ENCODE measurements at places on chromosomes 1 and 21.

DNA sequence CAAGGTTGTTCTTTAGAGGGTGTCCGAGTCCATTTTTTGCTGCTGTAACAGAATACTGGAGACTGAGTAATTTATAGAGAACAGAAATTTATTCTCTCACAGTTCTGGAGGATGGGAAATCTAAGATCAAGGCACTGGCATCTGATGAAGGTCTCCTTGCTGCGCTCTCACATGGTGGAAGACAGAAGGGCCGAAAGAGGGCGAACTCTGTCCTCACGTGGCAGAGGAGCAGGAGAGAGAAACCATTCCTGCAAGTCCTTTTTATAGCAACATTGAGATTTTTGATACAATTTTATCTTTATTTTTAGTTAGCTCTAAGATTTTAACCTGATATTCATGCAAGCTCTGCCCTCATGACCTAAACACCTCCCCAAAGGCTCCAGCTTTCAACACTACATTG is 48.3 kb downstream of the ATG4C start:
- no peak for DNase-seq

DNA sequence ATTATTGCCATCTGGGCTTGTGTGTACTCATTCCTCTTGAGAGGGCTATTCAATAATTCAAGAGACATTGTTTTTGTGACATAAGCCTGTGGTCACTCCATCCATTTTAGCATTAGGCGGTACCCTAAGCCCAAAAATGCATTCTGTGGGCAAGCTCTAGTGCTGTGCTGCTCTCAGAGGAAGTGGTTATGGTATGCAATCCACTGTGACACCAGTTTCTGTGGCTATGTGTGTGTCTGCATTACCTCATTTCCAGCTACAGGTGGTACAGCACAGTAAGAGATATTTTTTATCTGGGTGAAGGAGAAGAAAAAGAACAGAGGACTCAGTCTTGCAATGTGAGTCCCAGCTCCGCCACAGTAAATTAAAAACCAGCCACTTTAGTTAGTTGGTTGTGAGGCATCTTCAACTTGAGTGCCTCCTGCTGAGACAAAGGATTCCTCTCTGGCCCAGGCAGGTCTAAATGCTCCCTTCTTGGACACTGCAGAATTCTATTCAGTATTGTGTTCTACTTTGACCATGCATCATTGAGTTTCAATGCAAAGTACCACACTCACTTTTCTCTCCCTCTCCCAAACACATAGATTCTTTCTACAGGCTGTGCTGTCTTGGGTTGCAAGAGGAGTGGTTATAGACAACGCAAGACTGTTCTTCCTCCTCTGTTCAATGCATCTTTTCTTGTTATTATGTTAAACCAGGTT is 777.8 kb upstream of the BRINP3 start:
- DNase-seq = no peak

- DNase-seq = no peak
Observed at GRCh38 chr1:22245726-22246125, 102.8 kb upstream of the WNT4 start.

- no peak for DNase-seq
Observed at GRCh38 chr1:31524186-31524901, 52.0 kb upstream of the TINAGL1 start.

- DNase-seq = no peak
Observed at GRCh38 chr1:1250786-1251284, 4.3 kb upstream of the C1QTNF12 start.

DNA sequence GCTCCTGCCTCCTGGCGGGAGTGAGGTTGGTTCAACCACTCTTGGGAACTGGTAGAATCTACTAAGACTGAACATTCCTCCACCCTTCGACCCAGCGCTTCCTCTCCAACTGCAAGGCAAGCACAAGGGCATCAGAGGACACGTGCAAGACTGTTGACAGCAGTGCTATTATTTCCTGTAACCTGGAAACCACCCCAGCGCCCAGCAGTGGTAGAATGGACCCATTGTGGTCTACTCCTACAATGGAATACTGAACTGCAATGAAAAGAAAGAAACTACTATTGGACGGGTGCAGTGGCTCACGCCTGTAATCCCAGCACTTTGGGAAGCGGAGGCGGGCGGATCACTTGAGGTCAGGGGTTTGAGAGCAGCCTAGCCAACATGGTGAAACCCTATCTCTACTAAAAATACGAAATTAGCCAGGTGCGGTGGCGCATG is 33.0 kb upstream of the TARDBP start:
- no peak for DNase-seq

DNA sequence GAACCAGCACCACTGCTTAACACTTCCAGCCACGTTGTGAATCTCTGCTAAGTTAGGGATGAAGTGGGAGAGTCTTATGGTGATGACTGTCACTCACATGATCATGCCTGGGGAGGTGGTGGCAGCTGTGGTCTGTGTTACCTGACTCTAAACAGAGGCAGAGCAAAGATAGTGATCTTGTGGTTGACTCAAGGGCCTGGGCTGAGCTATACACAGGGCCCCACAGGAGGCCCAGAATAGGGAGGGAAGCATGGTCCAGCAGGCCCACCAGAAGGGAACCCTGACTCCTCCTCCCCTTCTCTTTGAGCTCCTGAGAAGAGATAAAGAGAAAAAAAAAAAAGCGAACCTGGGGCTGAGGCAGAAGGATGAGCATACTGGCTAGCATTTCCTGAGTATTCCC is 55.0 kb downstream of the PLXNA2 start:
- DNase-seq = no peak

- no peak for DNase-seq
Observed at GRCh38 chr1:154190550-154190949, 1.4 kb downstream of the TPM3 start.

GRCh38 chr1:5911157-5911556 is 81.1 kb downstream of the NPHP4 start:
- no peak for DNase-seq

- no peak for DNase-seq
Observed at GRCh38 chr1:56258371-56258770, 321.0 kb downstream of the PLPP3 start.

- no peak for DNase-seq
Observed at GRCh38 chr1:90959352-90960206, 62.3 kb downstream of the ZNF644 start.

DNA sequence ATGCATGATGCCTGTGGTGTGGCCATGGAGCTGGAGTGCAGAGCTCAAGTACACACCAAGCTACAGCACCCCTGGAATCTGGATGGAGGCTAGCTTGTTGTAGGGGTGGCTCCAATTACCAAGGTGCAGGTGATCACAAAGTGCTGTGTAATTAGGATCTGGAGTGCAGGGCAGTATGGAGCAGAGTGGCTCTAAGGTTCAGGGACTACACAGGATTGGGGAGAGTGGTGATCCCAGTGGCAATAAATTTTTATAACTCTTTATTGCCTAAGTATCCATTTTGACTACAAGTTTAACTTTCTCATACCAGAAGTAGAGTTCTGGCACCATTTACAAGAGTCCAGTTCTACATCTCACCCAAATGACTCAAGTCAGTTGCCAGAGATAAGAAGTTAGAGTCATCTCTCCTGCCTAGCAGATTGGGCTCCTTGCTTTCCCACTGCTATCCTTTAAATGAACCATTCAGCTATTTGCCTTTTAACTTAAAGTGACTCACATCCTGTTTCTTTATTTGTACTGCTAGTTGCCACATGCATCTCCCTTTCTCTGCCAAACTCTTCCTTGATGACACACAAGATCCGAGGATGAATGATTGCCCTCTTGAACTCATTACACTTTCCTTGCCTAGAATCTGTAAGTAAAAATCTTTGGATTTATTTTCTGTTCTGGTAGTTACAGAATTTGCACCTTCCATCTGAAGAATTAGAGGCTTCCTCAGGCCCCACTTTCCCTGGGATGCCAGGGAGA is 427.2 kb downstream of the KCNT2 start:
- no peak for DNase-seq

DNA sequence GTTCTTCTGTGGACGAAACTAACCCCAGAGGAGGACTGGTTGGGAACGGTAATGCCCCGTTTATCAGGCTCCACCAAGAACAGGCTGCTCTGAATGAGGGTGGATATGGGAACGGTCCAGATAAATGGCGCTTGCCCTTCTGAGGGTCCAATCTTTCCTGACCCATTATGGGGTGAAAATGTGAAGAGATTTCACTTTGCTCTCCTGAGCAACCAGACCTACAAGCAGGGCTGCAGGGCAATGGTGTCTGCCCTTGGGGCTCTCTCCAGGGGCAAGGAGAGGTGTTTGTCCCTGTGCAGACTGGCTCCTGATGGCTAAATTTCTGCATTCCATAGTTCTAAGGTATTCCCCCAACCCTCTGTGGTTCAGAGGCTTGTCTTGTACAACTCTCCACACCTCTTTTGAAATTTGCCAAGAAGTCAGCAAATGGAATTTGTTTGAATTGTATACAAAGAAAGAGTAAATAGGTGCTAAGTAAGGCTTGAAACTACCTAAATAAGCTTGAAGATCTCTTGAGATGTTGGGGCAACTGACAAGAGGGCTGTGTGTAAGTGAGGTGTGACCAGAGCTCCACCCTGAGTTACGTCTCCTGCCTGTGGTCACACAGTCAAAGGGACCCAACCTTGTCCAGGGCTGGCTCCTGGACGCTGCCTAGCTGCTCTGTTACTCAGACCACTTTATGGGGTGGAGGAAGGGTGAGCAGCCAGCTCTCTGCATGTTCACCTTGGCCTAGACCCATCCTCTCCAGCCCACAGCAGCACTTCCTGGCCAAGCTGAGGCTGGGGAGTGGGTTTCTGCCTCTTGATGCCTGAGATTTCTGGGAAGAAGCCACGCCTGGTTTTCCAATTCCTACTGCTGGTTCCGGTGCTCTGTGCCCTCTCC is 24.8 kb downstream of the SLC2A1 start:
- no peak for DNase-seq

DNA sequence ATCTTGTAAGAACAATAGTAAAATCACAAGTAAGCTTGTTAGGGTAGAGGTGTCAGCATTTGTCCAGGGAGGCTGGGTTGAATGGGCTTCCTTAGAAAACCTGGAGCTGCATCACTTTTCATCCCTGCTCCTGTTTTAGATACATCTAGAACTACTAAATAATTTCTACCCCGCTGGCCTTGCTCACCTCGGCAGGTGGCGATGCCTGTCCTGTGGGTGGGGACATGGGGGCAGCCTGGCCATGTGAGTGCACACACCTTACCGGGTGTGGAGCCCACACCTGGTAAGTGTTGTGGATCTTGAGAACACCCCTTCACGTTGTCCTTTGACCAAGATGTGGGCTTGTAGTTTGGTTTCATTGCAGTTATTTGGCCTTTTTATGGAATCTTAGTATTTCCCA is 29.7 kb downstream of the URB2 start:
- DNase-seq = no peak

GRCh38 chr21:43338951-43339350 is 88.0 kb downstream of the SIK1 start:
- no peak for DNase-seq
